ENCODE measurements at places on chromosomes 16 and 17.
A peak's percentile ranks its signal among the peaks of the same experiment; 100 is the strongest.

- no peak for DNase-seq
Measured at GRCh38 chr17:58755269-58755576, 431 bp upstream of the PPM1E start.

- DNase-seq = no peak
Measured at GRCh38 chr16:58160855-58161254, 31.7 kb upstream of the CFAP20 start.

- no peak for DNase-seq
Measured at GRCh38 chr16:80085606-80086005, 455.2 kb upstream of the DYNLRB2 start.

DNA sequence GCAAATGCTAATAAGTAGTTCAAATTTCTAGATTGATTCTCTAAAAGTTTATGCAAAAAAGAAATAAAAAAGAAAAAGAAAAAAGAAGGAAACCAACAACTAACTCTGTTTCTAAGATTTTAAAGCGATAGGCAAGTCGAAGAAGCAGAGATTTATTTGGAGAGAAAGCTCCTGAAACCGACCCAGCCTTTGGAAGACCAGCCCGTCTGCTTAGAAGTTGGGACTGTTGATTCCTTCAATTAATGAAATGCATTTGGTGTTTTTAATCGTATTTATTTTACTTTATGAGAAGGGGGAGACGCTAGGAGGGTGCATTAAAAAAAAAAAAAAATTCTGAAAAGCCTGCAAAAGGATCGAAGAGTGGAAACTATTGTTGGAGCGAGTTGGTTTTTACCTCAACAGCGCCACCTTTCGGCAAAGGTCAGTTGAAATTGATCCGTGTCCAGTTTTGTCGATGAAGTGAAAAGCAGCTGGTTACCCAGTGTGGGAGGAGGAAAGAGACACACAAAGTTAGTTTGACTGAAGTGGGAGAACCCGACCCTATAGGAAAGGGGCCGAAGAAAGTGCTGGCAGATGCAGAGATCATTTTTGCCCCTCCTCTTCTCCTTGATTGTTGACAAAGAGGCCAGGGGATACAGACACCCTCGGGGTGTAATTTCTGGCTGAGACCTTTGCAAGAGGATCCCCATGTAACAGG, 1.5 kb upstream of the MAF start:
- peak; percentile 91 for DNase-seq

GRCh38 chr17:30238387-30239088, 3.0 kb upstream of the SLC6A4 start:
- DNase-seq = no peak

DNA sequence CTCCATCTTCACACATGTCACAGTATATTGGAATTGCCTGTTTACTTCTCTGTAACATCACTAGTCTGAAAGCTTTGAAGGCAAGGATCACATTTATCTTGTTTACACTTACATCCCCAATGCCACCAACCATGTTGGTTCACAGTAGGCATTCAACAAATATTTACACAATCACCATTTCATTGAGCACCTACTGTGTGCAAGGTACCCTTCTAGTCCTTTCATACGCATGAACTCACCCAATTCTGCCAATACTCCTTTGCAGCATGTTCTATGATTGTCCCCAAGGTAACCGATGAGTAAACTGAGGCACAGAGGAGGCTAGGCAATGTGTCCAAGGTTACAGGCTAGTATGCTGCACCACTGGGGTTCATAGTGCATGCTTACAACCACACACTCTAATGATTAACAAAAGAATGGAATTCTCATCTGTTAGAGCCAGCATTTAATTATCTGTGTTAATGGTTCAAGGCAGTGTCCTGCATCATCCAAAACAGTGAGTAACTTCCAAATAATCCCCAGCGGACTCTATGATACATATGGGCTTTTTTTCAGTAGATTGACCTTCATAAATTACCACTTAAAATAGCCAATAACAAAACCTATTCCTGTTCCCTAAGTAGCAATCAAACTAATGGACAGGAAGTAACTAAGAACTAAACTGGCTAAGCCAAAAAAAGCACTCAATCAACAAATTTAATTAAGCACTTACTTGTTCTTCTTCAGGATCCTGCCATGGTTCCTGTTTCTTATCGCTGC, 364.5 kb upstream of the XYLT1 start:
- DNase-seq = no peak

DNA sequence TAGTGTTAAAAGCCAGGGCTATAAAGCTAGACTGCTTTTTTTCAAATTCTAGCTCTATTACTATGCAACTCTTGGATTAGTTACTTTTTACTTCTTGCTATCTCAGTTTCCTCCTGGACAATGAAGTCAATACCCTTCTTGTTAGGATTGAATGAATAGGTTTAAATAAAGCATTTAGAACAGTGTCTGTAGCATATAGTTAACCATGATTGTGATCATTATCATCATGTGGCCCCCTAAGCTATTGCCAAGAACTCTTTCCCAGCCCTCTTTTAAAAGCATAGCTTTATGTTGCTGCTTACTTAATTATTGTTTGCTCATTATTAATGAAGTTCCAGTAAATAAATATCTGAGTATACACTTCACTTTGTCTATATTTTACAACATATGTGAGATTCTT, 4.5 kb downstream of the VMP1 start:
- no peak for DNase-seq

DNA sequence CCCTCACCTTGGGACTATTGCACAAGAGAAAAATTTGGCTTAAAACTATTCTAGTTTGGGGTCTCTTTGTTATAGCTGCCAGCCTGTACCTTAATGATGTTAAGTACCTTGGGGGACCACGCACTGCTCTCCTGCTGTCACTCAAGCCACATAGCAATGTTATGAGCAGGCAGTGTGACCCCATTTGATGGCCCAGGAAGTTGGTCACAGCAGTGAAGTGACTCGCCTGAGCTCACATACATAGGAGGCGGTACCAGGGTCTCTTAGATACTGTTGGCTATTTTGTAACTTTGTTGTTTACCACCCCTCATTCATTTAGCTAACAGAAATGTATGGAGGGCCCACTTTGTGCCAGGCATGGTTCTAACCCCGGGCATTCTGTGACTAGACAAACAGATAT, 16.4 kb downstream of the KCNG4 start:
- DNase-seq = no peak

DNA sequence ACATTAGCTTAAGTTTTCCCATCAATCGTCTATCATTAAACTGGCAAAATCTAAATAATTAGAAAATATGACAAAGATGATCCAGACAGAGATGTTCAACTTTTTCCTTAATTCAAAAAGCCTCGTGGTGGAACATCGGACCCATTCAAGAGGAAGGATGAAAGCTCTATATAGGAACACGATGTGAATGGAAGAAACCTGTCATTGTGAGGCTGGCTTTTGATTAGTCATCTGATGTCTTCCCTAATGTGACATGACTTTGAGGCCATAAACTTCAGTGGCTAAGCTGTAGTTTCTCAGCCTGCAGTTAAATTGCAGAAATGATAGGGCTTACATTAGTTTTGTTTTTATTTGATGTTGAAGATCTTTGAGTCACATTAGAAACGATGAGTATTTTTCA, 1.0 kb downstream of the AMZ2 start:
- no peak for DNase-seq

- DNase-seq = no peak
Measured at GRCh38 chr16:3317315-3317999, 12.2 kb downstream of the ZNF75A start.

DNA sequence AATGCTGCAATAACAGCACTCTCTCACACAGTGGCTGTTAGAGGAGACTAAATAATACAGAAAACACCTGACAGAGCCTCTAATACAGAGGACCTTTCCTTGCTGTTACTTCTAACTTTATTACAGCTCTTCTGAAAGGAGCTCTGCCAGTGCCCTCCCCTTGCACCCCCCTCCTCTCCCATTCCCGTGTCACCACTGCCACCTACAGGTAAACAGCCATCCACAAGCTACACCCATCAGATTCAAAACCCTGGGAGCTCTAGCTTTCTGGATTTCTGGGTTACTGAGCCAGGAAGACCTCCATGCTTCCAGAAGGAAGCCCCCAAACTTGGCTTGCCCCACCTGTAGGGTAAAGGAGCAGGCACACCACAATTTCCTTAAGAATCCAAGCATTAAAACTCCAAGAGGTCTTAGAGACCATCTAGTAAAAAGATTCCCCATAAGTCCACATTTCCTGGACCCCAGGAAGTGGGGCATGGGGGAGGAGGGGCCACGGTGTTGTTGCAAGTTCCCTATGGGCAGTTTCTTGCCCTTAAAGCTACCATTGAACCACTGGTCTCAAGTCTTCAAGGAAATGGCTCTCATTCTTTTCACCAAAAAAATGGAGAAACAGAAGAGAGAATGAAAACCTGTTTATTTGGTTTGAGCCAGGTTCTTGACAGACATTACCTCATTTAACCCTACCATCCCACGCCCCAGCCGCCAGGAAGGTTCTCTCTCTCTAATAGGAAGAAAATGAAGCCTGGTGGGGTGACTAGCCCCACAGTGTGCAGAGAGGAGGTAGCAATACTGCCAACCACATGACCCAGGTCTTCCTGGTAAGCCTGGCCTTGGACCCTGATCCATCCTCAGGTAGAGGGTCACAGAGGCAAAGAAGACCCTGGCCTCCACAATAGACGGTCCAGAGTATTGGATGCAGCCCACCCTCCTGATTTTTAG, 52.8 kb downstream of the TOM1L2 start:
- DNase-seq = peak; percentile 87

DNA sequence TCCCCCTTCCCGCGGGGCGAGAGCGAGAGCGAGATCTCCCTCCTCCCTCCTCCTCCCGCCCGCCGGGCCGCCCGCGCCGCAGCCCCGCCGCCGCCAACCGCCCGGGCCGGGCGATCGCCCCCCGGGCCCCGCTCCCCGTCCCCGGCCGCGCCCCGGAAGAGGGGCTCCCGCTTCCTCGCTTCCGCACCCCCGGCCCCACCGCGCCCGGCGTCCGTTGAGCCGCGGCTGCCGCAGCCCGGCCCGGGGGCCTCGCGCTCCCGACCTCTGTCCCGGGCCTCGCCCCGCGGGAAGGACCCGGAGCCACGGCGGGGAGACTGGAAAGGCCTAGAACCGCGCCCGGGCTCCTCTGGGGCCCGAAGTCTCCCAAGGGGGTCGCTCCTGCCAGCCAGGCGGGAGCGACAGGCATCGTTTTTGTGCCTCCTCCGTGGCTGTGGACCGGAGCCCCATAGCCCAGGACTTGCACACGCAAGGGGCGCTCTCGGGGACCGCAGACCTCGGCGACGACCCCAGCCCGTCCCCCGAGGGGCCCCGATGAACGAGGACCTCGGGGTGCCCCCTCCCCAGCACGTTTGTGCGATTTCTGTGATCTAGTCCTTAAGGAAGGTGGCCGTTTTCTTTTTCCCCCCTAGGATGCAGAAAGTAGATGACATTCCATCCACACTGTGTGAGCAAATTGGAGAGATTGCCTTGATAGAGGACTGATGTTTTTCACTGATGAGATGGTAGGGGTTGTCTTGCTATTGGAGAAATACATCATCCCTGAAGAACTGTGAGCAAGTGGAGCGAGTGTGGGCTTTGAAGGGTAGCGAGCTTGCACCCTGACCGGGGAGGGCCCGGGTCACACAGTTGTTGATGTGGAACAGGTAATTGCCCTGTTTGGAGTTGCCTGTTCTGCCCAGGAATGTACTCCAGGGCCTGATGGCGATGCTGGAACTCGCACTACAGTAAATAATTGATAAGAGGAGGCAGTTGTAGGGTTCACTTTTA, 611 bp downstream of the BANP start:
- peak; percentile 13 for DNase-seq

DNA sequence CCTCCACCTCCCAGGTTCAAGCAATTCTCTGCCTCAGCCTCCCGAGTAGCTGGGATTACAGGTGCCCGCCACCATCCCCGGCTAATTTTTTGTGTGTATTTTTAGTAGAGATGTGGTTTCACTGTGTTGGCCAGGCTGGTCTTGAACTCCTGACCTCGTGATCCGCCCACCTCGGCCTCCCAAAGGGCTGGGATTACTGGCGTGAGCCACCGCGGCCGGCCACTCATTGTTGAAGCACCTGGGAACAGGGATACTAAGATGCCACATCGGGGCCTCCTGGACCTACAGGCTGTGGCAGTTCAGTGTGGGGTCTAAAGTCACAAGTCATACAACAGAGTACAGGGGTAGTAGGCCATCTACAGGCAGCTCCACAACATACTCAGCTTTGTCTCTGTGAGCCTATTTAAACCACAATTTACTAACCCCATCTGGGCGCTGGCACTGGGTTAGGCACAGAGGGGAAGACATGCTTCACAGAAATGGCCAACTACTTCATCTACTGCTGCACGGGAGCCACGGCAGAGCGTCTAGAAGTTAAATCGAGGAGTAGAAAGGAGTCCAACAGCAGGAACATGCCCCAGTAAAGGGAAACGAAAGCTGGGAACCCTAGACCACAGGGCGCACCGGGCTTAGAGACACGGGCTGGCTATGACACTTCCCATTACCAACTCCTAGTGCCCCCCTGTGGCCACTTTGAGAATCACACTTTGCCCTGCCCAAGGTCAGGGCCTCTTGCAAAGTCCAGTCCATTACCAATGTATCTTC, 4.3 kb downstream of the VAMP2 start:
- peak; percentile 85 for DNase-seq

DNA sequence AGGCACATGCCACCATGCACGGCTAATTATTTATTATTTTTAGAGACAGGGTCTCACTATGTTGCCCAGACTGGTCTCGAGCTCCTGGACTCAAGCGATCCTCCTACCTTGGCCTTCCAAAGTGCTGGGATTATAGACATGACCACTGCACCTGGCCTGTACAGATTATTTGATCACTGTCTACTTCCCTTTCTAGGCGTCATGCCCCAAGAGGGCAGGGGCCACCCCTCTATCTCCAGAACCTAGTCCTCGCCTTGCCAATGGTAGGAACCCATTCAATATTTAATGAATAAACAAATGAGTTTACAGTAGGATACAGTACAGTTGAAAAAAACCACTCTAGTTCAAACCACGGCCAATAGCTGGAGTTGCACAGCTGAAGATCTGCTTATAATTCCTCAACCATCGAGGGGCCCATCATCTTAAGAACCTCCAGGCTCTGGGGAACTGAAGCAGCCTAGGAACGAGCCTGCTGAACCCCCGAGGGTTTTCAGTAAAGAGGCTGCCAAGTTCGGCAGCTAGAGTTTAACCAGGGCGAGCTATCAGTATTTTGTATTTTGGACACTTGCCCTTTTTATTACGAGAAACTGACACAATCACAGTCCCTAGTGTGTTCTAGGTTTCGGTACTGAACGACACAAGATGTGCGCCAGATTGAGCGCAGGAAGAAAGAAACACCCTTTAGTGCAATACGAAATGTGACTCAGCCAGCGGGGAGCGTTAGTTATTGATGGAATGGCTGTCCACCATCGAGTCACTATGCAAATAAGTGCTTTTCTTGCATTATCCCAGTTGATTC, 14.6 kb downstream of the ADCY9 start:
- no peak for DNase-seq

- no peak for DNase-seq
Measured at GRCh38 chr16:11126399-11127054, 129.5 kb downstream of the SOCS1 start.

- peak; percentile 71 for DNase-seq
Measured at GRCh38 chr16:67000384-67001351, 12.3 kb downstream of the CES4A start.

- DNase-seq = no peak
Measured at GRCh38 chr16:8644211-8645140, 23.0 kb downstream of the METTL22 start.

DNA sequence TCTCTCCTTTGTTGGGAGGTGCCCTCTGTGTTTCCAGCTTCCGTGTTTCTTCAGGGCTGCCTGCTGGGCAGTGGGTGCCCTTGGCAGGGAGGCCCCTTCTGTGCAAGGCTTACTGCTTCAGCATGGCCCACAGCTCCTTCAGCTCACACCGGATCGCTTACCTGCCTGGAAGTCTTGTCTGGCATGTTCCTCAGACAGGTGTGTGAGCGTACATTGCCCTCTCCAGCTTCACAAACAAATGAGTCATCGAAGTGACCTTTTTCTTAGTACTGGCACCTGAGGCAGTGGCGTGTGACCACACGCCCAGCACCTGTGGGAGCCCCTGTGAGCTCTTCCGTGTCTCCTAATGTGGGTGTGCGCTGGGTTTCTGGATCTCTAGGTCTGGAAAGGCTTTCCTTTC, 3.5 kb downstream of the RAB40C start:
- DNase-seq = no peak

All from RPMI8226 (cell line).